ENCODE measurements at places on chromosomes 3 and 15.

GRCh38 chr3:58588030-58588614, 10.9 kb upstream of the FAM107A start:
- DNase-seq: no peak

DNA sequence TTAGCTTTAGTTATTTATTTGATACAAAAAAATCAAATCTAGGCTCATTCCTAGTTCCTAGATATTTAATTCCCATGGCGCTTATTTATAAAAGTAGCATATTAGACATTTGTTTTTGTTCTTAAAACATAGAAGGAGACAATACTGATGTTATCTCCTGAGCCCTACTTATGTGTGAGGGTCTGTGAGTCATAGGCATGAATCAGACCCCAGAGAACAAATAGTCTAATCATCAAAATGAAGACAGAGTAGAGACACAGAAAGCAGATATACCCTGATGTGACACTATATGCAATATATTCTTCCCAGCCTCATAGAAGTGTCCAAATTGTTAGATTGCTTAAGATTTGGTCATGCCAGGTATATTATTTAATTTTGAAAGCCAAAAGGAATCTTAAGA, 44.9 kb downstream of the PEX5L start:
- DNase-seq: no peak

DNA sequence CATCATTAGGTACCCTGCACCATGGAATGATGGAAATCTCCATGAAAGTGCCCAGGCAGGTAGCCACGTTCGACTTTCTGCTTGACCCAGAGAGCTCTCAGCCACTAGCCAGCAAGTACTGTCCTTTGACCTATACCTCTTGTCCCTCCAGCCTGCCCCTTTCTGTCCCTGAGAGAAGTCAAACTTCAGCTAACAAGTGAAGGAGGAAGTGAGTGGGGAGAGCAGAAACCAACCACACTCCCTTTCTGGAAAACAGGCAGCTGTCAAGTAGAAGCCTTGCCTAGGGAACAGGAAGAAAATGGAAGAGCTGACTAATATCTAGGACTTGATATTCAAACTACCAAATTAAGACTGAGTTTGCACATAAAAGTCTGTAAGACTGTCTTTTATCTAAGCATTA, 30.3 kb upstream of the FSTL1 start:
- DNase-seq: no peak

DNA sequence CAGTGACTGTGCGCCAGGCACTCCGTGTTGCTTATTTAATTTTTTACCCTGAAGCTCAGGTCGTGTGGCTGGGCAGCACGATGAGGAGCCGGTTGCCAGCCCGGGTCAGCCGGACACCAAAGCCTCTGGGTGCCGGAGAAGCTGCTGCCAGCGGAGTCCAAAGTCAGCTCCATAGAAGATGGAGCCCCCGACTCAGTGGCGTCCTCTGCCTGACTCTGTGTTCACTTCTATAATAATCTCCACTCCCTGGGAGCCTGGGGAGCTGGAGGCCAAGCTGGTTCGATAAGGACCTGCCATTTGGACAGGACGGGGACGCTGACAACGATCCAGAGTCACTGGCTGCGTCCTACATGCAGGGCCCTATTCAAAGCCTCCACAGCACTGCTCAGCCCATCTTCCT, 78.6 kb downstream of the VGLL4 start:
- DNase-seq: no peak

DNA sequence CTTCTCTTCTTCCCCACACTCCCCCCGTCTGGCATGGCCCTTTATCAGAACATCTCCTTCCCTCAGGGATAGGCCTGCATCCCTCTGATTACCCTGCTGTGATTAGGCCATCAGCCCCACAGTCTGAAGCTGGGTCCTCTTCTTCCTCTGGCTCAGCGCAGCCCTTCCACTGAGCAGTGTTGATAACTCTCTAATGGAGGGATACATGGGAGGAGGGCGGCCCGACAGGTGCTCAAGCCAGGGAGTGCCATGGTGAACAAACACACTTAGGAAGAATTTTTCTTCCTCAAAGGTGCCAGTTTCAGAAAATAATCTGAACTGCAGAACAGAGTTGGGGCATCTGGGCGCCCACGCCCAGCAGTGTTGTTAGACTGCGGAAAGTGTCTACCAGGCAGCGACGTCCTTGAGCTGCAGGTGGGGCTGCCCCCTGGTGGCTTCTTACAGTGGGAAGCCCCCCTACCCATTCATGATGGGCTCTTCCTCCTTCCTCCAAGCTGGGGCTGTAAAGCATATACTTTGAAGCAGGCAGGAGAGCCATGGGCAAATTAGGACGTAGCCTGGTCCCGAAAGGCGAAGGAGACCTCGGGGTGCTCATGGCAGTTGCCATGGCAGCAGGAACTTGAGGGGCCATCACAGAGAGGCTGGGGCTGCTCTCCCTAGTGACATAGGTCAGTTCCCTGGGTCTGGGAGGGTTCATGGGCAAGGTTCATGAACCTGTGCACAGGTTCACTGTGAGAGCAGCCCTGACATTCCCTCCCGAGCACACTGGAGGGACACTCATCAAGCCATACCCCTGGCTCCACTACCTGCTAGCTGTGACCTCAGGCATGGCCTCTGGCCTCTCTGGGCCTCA, 33.2 kb upstream of the NR2C2 start:
- DNase-seq: no peak
